Activated CD4-positive, alpha-beta T cell treated with anti-CD3 and anti-CD28 coated beads, Interleukin-2, Interleukin-4, amounts not matched to agents 100 ng/mL and 50 ng/mL, durations not matched to agents 16 hours and 8 hours (primary cell): ENCODE measurements at places on chromosomes 5 and 9.
A peak's percentile ranks its signal among the peaks of the same experiment; 100 is the strongest.

DNA sequence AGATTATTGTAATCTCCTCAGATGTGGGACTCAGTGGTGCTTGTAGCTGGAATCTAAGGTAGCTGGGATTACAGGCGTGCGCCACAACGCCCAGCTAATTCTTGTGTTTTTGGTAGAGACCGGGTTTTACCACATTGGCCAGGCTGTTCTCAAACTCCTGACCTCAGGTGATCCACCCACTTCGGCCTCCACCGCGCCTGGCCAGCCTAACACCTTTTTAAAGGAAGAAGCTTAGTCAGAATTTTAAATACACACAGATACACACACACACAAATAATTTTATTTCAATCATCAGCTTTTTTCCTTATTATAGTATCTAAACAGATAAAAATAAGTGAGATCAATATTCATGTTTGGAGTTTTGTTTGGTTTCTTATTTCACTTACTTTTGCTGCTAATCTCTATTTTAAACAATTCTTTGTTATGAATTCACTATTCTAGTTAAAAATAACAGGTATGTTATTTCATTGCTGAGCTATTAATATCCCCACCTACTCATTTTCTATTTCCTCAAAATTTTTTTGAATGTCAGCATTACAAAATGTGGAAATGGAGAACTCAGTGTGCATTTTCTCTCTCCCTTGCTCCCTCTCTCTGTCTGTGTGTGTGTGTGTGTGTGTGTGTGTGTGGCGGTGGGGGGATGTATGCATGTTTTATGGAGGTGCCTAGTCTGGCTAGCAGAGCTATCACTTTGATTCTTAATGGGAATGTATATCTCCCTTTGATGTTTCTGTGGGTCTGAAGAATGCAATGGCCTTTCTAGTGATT lies 960.6 kb upstream of the DMAC1 start:
- no peak for DNase-seq

DNA sequence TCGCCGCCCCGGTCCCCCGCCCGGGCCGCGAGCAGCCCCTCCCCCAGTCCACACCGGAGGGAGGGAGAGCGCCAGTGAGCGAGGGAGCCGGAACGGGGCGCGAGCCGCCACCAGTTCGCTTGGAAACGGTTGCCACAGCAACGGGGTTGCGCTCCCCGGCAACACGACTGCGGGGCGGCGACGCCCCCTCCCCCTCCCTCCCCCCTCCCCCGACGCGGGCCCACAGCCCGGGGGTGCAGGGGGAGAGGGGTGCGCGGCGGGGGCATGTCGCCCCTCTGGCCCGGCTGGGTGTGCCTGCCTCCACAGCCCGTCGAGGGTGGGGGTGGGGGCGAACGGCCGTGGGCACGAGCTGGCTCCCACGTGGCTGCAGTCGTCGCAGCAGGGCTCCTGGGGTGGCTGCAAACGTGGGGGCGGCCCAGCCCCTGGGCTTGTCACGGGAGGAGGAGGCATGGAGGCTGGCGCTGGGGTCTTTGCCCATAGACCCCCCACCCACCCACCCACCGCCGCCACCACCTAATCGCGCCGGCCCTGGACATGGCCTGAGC lies 524 bp downstream of the PRR7 start:
- DNase-seq = peak; percentile 66

DNA sequence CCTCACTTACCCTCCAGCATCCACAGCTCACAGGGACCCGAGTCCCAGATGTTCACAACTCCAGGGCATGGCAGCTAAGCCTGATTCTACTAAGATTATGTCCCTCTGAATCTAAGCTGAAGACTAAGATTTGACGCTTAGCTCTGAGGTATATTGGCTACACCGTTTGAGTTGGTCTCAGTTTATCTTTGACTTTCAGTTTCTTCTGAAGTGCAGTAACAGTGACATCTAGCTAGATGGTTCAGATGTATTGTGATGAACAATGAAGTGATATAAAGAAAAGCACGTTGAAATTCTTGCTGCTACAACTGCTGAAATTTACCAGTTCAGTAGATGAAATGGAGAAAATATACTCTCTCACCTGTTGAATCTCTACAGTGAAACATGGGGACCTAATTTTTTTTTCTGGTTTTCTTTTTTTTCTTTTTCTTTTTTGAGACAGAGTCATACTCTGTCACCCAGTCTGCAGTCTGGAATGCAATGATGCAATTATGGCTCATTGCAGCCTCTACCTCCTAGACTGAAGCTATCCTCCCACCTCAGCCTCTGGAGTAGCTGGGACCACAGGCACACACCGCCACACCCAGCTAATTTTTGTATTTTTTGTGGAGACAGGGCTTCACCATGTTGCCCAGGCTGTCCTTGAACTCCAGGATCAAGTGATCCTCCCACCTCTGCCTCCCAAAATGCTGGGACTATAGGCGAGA lies 15.7 kb downstream of the RFK start:
- no peak for DNase-seq

- no peak for DNase-seq
Measured at GRCh38 chr5:150567031-150567717, 59.2 kb downstream of the NDST1 start.

GRCh38 chr5:6188344-6188743 lies 190.0 kb downstream of the MED10 start:
- no peak for DNase-seq

- no peak for DNase-seq
Measured at GRCh38 chr9:89815061-89815902, 210.5 kb downstream of the GADD45G start.

DNA sequence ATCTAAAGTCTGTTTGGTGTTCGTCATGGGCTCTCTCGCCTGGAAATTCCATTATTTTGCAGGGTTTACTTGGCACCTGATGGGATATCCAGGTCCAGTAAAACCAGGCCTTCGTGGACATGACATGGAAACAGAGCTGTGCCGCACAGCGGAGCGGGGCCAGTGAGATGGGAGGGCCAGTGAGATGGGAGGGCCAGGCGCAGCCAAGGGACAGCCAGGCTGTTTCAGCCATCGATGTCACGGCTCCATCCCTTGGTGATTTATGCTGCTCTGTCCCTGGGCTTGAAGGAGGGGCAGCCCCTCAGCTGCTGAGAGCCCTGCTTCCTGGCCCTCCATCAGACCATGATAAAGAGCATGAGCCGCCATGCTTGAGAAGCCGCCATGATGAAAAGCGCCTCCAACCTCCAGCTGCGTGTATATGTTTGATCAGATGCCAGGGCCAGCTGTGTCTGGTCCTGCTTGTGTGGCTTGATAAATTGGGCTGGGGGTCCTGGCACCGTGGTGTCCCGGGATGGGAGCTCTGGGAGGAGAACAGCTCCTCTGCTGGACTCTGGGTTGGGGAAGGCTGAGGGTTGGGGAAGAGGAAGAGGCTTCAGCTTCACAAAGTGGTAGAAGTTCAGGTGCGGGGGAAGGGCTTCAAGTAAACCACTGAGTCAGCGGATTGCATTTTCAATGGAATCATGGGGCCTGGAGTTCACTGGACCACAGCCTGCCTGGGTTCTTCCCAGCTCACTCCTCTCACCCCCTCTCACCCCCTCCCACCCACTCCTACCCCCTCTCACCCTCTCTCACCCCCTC lies 6.1 kb upstream of the COL5A1 start:
- no peak for DNase-seq

DNA sequence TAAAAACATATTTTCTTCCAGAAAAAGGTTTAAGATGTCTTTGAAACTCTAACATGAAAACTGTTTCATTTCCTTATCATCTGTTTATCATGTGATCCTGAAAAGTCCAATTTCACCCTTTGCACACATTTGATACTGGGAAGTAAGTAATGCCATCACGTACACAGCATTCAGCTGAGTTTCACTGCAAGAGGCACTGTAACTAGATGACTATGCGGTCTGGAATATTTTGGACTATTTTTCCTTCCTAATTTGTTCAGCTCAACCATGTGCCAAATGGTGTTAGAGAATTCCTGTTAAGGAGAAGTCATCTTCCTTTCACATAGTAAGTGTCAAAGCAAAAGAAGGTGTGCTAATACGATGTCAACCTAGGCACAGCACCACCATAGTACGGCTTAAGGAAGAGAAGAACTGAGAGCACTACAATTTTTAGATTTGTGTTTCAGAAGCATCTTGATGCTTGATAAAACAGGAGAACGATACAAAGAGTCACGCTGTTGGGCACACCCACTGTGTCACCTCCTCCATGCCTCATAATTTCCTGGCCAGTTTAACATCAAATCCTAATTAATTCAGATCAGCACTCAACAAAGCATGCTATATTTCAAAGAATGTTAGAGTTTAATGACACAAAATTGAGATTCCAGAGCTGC lies 77.5 kb downstream of the GNAQ start:
- no peak for DNase-seq

GRCh38 chr9:34454571-34455065 lies 3.8 kb downstream of the FAM219A start:
- DNase-seq = no peak

DNA sequence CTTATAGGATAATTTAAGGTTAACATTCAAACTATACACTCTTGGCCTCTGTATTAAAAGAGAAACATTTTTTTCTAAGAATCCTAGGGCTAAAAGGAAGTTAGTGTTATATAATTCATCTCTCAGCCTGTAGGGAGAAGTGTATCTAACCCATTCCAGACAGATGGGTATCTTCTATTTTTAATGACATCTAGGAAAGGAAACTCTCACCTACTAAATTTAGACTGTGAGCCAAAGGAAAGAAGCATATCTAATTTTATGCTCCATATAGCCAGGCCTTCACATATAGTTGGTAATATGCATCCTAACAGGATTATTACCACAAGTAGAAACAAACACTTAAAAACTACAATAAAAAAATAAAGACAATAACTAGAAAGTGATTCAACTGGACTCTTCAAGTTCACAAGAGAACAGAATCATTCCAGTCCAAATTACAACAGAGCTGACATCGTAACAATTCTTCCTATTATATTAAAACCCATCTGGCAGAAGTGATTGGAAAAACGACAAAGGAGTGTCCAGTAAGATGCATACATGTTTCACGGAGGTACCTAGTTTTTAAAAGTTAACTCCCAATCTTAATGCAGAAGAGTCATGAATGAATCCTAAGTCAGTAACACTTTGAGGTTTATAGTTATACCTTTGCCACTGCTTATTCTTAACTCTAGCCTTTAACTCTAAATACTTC lies 39.4 kb downstream of the SCAI start:
- no peak for DNase-seq

DNA sequence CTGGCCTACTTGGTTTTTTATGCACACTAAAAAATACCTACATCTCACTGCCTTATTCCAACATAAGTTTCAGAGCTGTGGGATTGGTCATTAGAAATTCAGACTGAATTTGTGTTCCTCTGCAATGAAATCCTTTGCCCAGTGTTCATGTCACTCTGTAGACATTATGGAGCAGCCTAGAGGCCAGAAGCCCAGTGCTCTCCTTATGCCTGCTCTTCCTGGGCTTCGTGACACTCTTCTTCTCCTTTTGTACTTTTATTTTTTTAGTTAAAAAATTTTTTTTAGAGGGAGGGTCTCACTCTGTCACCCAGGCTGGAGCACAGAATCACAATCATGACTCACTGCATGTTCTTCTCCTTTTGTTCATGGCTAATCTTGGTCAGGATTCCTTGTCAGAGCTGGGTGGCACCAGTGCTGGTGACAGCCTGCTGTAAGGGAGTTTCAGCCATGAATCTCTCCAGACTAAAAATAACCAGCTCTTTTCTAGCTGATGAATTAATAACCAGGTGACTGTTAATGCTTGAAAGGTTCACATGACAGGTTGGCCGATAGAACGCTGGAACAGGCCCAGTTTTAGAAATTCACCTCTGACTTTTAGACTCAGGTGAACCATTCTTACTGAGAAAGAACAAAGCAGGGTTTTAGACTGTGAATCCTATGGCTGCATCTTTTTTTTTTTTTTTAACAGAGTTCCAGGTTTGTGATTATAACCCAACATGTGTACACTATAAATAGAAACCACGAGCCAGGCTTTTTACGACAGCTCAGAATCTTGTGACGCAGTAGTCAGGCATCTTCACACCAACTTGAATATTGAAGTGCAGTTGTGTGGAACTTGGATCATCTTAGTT lies 34.1 kb upstream of the C5orf47 start:
- DNase-seq = no peak

DNA sequence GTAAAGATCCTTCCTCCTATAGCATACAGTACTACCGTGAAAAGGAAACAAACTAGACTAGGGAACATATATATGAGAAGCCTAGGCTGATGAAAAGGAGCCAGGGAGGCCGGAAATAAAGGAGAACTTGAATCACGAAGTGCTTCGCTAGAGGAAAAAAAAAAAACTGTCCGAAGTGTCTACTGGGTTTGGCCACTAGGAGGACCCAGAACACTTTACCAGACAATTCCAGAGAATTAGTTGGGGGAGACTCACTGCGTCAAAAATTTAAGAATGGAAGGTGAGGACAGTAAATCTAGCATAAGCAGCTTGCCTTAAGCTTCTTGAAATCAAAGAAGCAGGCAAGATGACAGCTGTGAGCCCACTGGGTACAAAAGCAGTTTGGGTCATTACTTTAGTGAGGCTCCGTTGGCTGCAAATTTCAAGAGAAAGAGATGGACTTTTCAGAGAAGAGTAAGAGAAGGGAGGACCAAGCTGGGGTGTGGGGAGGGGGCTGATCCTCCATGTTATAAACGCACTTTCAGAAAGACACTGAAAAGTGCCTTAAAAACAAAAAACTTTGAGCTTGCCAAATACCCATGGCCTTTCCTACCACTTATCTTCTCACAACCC lies 47.4 kb downstream of the P4HA2 start:
- DNase-seq = peak; percentile 42

DNA sequence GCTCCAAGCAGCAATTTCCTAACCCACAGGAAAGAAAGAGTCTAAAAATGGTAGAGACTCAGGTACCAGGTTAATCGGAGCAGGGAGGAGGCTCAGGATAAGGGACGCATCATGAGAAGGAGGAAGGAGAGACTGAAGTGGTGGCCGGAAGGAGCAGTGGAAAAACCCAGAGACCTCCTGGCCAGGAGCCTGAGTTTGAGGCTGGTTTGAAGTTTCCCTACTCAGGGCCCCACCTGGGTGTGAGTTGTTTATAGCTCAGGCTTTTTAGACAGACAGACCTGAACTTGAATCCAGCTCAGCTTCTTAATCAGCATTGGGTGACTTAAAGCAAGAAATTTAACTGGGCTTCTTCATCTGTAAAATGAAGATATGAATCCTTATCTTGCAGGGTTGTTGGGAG lies 11.9 kb upstream of the AQP7 start:
- no peak for DNase-seq

DNA sequence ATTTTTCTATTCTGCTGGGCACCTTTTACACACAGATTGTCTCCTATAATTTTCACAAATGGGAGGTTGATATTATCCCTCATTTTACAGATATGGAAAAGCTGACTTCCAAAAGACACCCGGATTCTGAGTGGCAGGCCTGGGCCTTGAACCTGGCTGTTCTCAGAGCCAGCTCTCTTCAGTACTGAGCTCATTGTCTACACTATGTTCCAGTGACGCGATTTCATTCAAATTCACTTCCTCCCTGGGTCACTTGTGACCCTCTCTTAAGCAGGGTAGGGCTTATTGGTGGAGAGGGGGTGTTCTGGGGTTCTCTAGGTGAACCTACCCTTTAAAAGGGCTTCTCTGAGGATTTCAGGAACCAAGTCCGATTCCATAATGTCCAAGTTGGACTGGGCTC lies 70.2 kb downstream of the ANKRD33B start:
- DNase-seq = no peak

GRCh38 chr9:99398241-99398640 lies 176.2 kb downstream of the SEC61B start:
- DNase-seq = no peak

- no peak for DNase-seq
Measured at GRCh38 chr5:78647838-78648358, 674 bp downstream of the LHFPL2 start.

GRCh38 chr9:131187957-131188356 lies 62.6 kb downstream of the NUP214 start:
- DNase-seq = no peak
